NCI-H345 (cell line): ENCODE measurements at places on chromosomes 11 and 22.

- DNase-seq: peak; percentile 94
Measured at GRCh38 chr11:1309498-1310317, at the start of gene TOLLIP. TOLLIP (minus strand) TSS chr11:1309632; CDS start chr11:1309498, 134 bp downstream.

GRCh38 chr11:556662-557256 is 3.8 kb downstream of the LMNTD2 start:
- DNase-seq: no peak

GRCh38 chr11:73355109-73355508 is 21.1 kb upstream of the RELT start:
- DNase-seq: no peak

DNA sequence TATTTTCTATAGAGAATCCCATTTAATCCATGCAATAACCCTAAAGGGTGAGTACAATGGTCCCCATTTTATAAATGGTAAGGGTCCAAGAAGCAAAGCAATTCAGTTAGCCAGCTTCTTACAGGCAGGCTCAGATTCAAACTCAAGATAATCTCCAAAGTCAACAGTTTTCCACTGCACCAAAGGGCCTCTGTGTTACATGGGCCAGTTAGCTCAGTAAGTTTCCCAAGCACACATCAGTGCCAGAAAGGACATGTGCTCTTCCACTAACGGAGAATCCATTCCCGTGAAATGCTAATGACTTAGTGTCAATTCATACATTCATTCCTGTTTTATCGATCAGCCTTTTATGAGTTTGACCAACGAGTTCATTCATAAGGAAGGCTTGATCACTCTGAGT is 11.0 kb downstream of the SLC43A1 start:
- DNase-seq: no peak

DNA sequence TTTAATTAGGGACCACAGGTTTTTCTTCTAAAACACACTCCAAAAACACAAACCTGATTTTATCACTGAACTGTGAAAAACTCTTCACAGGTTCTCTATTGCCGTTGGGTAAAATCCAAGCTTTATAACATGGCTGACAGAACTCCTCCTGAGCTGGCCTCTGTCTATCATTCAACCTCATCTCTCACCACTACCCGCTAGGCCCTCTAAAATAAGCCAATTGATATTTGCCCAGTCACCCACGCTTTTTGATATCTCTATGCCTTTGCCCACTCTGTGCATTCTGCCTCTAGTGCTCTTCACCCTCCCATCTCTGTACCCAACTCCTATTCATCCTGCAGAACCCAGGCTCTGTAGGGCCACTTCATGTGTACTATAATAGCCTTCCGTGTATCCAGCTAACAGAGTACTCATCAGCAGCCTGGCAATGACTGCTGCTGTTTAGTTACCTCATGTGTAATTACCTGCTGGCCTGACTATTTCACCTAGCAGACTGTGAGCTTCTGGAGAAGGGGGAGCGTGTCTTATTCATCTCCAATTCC is 1.1 kb upstream of the CNGA4 start:
- DNase-seq: no peak

GRCh38 chr11:116330439-116331185 is 442.2 kb downstream of the BUD13 start:
- no peak for DNase-seq

DNA sequence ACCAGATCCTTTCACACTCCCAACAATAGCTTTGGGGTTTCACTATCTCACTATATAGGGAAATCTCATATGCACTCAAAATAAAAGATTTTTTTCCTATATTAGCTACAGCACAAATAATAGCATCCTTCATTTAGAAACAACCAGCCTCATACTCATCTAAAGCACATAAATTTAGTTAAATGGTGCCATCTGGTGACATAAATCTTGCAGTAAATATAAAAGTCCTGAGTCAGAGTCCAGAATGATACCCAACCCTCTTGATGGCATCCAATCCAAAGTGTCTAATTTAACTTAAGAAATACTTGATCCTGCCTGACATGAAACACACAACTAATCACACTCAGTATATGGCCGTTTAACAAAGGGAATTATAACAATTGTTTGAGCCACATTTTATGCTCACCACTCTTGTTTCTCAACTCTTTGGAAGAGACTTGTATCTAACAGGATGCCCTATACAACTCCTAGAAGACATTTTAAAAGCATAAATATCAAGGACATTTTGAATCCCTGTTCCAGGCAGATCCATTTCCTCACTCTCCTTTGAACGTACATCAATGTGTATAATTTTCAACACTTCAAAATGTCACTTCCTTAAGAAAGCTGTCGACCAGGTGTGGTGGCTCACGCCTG is 36.2 kb downstream of the DLG2 start:
- DNase-seq: peak; percentile 28

DNA sequence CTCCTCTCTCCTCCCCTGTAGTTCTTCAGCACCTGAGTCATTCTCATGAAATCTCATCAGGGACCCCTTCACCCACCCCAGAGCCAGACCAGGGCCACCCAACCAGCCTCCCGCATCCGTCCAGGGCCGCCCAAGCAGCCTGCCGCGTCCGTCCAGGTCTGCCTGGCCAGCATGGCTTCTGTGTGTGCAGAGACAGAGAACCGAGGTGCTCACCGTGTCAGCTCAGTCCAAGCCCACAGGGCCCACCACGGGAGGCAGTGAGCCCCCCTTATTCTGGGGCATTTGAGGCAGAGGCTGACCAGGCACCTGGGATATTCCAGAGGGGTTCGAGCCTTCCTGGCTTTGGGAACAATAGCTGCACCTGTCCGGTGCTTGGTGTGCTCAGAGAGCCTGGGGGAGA is 1117.3 kb downstream of the BRD1 start:
- no peak for DNase-seq

- DNase-seq: no peak
Measured at GRCh38 chr11:32792111-32792947, 2.1 kb downstream of the CCDC73 start.

- no peak for DNase-seq
Measured at GRCh38 chr11:91717169-91717568, 507.4 kb upstream of the FAT3 start.

DNA sequence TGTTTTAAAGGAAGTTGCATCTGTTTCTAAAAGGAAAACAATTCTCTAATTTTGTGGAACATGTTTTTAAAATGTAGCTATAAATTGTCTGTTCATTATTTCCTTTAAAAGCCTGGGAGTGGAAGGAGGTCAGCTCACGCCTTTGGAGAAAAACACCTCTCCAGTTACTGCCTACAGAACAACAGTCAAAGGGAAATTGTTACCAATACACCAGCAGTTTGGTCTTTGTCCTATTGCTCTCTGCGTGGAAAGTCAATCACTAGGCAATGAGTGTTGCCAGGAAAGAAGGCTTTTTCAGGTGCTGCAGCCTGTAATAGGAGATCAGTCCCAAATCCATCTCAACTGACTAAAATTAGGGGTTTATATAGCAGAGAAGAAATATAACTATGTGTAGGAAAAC is 22.2 kb downstream of the SVIP start:
- no peak for DNase-seq

- no peak for DNase-seq
Measured at GRCh38 chr11:8812438-8812837, 98.6 kb upstream of the AKIP1 start.

- DNase-seq: no peak
Measured at GRCh38 chr11:134228625-134229024, 4.2 kb downstream of the VPS26B start.

DNA sequence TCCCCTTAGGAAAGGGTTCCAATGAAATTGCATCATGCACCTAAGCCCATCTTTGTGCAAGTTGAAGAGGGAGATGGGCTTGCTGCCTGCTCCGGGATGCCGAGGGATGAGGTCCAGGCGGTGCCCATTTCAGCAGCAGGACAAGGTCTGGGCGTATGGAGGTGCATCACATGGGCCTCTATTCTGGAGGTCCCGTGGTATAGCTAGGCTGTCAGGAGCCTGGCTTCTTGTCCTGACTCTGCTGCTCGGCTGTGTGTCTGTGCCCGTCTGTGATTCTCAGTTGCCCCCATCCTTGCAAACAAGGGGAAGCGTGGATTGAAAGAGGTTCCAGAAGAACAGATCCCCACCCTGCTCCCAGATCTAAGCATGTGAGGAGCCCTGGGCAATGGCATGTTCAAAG is 130.0 kb downstream of the OSBP2 start:
- no peak for DNase-seq
